Stimulated activated CD4-positive, alpha-beta T cell treated with anti-CD3 and anti-CD28 coated beads, Interleukin-2, amount 100 ng/mL, for 48 hours (primary cell): ENCODE measurements at places on chromosomes 7 and 10.

DNA sequence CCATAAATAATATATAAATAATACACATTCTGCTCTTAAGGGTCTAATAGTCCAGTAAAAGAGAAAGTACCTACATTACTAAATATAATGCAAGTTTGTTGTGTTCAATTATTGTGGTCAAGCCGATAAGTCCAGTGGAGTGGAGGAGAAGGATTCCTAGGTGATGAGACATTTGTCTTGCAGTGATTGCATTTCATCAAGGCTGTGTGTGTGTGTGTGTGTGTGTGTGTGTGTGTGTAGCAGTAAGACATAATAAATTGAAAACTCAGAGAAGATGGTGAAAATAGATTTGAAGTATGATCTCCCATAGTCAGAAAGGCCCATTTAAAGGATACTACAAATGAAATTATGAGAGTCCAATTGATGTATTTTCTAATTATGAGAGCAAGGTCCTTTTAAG, 192.5 kb upstream of the SEMA3C start:
- DNase-seq, result no peak

- no peak for DNase-seq
Measured at GRCh38 chr10:107966826-107967225, 802.3 kb upstream of the SORCS1 start.

GRCh38 chr10:61000769-61001730, 57.1 kb upstream of the RHOBTB1 start:
- DNase-seq, result no peak

DNA sequence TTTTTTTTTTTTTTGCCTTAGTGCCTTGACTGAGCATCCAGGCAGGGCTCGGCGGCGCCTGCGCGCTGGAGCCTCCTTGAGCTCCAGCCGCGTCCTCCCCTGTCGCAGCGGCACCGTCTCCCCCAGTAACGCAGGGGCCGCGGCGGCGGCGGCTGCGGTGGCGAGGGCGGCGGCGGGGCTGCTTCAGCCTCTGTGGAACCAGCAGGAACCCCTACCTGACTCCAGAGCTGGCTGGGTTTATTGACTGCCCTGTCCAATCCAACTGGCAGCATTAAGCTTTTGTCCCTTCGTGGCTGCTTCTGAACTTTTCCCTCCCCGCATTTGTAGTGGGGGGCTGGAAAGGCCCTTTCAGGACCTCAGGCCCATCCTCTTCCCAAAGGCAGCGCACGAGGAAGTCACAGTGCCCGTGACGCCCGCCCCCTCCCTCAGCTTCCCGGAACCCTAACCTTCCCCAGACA, at the start of gene GPR85:
Gene GPR85, minus strand, starts transcription at position 397 of the 458 bp plus-strand sequence. CDS start 2,106 bp downstream, outside the sequence.
- peak; percentile 6 for DNase-seq

- DNase-seq, result no peak
Measured at GRCh38 chr10:63761243-63761642, 240.0 kb downstream of the REEP3 start.

- DNase-seq, result no peak
Measured at GRCh38 chr10:107914450-107915214, 750.1 kb upstream of the SORCS1 start.

GRCh38 chr10:80538481-80539185, 931 bp downstream of the SH2D4B start:
- DNase-seq, result no peak

GRCh38 chr10:71006506-71006905, 118.1 kb upstream of the PCBD1 start:
- no peak for DNase-seq

- no peak for DNase-seq
Measured at GRCh38 chr7:69246758-69247157, 351.5 kb upstream of the AUTS2 start.

DNA sequence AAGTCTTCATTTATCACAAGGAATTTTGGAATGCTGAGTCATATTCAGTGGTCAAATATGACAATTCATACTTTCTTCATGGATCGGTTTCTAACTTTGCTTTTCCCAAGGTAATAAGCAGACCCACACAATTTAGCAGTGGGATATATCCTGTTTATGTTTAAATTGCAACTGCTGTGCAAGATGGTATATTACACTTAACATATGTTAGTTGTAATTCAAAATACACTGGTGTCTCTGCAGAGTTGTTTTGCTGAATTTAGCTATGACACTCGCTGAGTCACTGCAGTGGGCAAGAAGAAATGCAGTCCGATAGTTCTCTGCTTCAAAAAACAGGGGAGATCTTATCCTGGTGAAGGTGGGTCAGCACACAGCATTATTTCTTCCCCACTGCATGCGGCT, 194.8 kb upstream of the PTN start:
- DNase-seq, result no peak

DNA sequence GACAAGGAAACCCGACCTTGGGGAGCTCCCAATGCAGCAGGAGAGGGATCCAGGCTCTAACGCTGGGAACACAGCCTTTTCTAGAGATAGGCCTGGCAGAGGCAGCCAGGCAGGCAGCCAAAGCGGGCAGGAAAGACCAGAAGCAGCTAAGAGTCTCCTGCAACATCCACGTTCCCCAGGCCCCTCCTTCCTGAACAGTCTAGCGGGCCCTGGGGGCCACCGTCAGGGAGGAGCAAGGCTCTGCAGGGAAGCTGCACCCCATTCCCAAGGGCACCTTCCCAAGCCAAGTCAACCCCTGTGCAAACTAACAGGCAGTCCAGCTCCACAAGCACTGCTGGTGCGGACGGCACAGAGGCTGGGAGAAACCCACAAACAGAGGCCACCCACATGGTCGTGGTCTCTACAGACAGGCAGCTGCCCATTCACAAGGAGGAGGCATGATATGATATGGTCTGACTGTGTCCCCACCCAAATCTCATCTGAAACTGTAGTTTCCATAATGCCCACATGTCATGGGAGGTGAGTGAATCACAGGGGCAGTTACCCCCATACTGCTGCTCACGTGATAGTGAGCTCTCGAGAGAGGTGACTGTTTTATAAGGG, 115.7 kb downstream of the MAD1L1 start:
- no peak for DNase-seq

DNA sequence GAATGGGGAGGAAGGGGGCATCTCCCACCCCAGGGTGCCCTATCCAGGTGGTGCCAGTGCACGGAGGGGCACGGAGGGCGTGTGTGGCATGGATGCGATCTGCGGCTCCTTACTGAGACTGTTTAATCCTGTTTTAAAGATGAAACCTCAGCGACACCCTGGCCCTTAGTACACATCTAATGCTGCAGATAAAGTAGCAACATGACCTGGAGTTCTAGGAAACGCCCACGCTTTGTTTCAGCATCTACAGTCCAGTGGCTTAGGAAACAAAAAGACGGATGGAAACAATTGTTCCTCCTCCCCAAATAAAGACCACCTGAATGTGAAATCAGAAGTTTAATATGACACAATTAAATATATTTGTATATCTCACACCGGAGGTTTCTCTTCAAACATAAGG, 201.9 kb downstream of the DNAJB6 start:
- DNase-seq, result no peak

DNA sequence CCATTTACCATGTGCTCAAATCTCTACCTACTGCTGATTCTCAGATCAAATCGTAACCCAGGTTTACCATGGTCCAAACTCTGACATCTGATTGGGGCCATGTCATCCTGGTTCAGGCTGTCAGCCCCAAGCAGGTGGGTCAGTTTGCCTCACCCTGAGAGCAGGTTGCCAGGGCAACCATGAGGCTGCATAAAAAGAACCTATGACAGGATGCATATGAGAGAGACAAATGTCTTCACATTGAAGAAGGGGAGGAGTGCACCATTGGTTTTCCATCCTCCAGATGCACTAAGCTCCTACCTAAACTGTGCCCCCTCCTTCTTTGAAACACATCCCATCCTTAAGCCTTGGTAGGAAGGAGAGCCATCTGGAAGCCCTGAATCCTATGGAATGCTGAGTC, 10.2 kb downstream of the PRSS1 start:
- DNase-seq, result no peak

- no peak for DNase-seq
Measured at GRCh38 chr7:22845221-22845834, 22.7 kb upstream of the TOMM7 start.

- DNase-seq, result no peak
Measured at GRCh38 chr10:104904753-104905323, 263.7 kb downstream of the SORCS3 start.

GRCh38 chr7:47325337-47325736, 256.6 kb downstream of the TNS3 start:
- DNase-seq, result no peak

DNA sequence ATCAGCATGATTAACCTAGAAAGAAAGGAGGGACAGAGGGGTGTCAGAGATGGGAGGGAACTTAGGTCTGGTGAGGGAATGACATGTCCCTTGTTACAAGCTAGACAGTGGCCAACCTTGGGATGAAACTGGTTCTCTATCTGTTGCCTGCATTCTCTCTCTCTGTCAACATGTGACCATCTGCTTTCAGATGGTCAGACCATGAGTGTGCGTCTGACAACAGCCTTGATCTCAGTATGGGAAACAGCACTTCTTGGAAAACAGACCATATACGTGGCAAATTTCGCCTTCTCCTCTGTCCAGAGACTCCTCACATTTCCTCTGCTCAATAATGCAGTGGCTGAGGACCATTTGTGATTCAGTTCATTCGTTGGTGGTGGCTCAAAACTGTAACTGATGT, 845.9 kb downstream of the TYW1 start:
- no peak for DNase-seq

GRCh38 chr10:108861181-108861754, 1062.0 kb downstream of the XPNPEP1 start:
- no peak for DNase-seq

DNA sequence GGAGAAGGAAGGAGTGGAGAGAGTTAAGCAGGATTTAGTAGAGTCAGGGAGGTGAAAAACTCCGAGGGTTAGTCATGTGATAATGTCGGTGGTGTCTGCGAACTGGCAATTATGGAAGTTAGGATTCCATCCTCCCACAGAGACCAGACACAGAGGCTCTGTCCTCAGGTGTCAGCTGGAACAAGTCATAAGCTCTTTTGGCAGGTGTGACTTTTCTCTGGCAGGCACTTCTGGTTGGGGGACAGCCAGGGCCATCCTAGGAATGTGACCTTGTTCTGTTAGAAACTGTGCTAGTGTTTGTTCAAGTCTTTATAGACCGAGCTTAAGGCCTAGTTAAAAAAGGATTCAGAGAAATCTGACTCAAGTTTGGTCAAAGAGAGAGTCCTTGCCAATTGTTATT, 371.0 kb downstream of the DPP6 start:
- no peak for DNase-seq

GRCh38 chr7:19982841-19983835, 209.7 kb upstream of the TMEM196 start:
- DNase-seq, result no peak

- DNase-seq, result no peak
Measured at GRCh38 chr10:32360241-32360640, 13.3 kb upstream of the EPC1 start.

DNA sequence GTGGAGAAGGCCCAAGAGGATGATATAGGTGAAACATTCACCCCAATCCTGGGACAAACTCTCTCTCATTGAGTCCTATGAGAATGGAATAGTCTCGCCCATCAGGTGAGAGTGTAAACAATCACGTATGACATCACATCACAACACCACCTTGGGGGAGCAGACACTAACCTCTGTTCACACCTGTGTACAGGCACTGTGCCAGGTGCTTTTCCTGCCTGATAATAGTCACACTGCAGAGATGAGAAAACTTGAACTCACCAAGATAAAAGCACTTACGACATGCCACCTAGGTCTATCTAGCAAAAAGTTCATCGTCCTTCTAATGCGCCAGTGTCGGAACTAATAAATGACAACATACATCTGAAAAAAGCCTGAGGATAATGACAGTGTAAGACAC, 187.8 kb downstream of the FAM107B start:
- DNase-seq, result no peak

- DNase-seq, result no peak
Measured at GRCh38 chr7:44748948-44749731, 493 bp downstream of the ZMIZ2 start.

DNA sequence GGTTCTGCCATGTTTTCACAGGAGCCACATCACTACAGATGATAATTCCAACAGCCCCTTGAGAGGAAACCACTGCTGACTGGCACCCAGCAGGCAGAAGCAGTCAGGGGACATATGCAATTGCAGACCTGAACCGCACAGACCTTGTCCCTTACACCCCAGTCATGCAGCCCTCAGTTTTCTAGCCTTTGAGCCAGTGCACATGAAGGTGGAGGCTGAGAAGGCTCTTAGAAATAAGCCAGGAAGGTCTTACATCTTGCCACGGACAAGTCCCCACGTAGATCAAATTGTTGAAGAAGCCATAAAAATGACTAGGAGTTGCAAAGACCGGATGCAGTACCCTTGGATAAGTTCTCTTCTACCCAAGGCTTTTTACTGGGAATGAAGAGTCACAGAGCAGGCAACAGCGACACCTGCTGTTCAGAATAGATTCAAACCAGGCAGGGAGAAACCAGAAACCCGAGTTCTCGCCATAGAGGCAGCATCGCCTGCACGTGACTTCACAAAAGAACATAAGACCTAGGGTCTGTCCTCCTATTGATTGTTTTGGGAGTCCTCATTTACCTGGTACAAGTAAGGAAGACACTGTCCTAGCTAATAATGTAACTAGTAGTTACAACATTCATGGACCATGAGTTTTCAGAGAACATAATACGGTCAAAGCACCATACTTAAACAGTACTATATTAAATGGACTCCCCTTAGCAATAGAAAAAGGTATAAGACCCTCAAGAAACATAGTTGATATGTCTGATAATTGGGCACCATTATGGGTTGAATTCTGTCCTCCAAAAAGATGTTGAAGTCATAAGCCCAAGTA, 11.1 kb downstream of the STEAP1B start:
- peak; percentile 61 for DNase-seq

DNA sequence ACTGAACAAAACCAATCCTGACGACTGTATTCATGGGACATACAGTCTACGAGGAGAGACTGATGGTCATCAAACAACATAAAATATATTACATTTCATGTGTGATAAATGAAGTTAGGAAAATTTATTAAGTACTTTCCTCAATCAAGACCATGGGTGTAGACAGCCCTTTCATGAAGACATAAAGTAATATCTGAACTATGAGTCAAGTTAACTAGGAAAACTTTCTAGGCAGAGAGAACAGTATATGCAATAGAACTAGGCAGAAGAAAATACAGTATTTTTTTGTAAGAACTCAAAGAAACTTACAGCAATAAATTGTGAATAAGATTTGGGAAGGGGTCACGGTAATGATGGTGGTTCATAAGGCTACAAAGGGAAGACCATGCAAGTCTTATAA, 112.8 kb downstream of the JMJD1C start:
- DNase-seq, result no peak

DNA sequence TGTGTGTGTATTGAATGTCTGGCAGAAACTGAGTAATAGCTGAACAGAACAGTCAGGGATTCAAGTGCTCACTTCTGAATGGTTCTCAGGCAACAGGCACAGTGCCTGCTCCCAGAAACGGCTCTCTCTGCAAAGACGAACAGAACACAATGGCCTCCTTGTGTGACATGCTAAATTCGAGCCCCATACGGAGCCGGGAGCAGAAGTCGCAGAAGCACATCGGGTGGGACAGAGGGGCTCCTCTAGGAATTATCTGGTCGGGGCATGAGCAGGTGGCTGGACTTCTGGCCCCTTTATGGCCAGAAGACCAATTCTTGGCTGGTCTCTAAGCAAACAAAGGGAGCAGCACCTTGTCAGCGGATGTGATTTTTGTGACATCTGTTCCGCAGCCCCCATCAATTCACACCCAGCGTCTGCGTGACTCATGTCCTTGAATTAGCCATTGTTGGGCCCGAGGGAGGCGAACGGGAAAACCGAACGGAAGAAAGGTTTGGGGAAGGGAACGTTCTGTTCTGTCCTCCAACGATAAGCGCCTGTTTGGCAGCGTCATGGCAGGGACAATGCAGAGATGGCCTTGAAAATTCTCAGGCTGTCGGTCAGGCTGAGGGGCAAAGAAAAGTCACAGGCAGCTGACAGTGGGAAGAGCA, 47.3 kb upstream of the NPTX2 start:
- DNase-seq, result no peak
